HFFc6 (cell line): ENCODE measurements at places on chromosomes 16 and 17.

DNA sequence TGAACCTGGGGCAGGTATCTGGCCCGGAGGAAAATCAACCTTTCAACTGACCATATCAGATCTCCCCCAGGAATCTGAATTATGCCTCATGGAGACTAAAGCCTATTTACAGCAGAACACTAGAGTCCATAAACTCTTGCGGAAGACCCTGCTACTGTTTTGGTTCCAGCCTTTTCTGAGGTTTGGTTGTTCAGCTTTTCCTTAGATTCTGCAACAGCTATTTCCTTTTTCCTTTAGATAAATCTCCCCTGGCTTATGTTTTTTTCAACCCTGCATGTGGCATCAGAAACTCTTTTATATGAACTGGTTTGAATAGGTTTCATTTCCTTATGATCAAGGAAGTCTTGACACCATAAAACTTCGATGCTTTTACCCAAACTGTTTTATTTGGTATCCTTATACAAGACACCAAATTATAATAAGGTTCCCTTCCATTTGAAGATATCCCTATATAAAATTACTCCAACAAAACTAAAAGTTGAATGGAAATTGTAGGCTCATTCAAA is 13.1 kb downstream of the SPOP start:
- no peak for DNase-seq

- no peak for DNase-seq
Observed at GRCh38 chr16:57756424-57757325, 21.1 kb downstream of the KATNB1 start.

- peak; percentile 31 for DNase-seq
Observed at GRCh38 chr16:17173281-17173680, 297.5 kb downstream of the XYLT1 start.

DNA sequence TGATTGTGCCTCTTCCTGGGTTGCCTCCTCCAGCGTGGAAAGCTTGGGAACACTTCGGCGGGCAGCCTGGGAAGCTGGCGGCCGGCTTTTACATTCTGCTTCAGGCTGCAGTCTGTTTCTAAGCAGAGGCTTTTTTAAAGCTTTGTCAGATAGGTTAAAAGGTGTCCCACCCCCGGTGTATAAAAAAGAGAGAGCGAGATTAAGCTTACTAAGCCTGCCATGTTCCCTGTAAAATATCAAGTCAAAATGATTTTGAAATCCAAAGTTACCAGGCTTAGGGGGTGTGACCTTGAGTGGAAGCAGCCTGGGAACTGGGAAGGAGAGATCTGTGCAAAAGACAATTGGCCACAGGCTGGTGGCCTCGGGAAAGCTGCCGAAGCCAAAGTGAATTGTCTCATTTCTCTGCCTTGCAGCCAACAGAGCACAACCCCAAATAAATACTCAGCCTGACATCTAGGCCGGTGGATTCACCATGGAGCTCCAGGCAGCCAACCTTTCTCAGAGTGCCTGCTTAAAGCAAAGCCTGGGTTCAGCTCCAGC is 254.5 kb downstream of the FTO start:
- DNase-seq, result no peak

DNA sequence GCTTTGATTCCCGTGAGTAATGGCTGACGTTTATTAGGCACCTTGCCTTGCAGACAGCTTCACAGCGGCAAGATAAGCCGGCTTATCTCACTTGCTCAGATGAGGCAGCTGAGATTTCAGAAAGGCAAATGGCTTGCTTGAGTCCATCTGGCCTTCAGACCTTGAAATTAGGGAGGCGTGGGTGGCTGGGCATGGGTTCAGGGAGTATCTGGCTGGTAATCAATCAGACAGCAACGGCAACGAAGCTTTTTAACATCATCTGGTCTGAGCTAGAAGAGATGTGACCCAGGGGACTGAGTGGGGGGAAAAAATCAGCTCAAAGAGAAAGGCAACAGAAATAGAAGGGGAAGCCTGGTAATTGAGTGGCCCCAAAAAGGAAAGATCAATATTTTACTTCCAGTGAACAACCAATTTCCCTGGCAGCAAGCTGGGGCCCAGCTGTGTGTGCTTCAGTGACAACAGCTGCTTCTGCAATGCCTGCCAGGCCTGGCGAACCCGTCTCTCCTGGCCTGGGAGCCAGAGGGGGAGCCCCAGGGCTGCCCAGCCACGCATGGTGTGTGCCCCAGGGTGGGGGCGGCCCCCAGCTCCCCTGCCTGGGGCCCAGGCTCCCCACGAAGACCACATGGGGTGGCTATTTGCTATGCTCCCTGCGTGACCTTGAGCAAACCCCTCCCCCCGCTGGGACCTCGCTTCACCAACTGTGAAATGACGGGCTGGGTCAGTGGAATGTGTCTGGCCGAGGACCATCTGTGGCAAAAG is 34.0 kb downstream of the RAB11FIP4 start:
- no peak for DNase-seq

- no peak for DNase-seq
Observed at GRCh38 chr17:78643326-78643725, 66.1 kb upstream of the DNAH17 start.

DNA sequence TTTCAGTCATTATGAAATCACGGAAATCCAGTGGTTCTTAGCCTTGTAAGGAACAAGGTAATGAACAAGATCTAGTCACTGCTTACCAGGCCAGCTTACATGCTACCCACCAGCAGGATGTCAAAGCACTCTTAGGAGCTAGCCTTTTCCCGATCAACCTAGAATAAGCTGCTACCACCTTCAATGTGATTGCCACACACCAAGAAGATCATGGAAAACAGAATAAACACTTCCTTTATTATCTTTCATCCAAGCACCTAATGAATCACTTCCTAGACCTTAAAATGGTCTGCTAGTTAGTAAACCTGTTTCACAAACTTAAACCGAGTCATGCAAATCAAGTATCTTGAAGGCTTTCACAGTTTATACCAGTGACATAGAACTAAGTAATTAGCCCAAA is 5.0 kb downstream of the BBS2 start:
- no peak for DNase-seq

DNA sequence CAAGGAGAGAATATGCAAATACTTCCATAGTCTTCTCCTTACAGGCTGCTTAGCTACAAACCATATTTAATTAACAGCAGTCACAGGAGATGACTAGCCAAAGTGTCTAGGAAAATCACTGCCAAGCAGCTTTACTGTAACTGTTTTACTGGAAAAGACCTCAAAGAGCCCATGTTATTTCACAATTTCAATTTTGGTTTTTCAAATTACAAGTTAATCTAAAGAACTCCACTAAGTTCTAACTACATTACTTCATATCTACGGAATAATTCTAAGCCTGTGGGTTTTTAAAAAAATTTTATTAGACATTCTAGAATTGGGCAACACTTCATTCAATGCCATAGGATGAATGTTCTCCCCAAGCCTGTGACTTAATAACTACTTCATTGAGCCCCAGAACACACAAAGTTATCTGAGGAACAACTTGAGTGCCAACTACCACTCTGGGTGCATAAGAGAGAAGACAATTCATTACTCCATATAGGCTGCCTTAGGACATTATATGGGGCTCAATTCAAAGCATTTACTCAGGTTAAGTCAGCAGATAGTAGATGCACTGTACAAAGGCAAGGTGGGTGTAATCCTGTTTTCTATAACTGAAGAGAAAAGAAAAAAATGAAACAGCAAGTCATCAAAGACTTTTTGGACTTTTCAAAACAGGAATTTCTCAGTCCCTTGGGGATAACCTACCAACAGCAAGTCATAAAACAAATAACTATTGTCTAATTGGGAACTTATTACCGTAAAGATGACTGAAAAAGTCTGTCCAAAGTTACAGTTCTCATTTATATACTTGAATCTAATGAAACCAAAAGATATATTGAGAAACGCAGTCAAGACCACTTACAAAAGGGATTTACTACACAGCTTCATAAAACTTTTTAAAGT is 33.0 kb downstream of the STAT3 start:
- DNase-seq, result no peak

GRCh38 chr16:22670044-22670536 is 143.9 kb upstream of the HS3ST2 start:
- no peak for DNase-seq

- DNase-seq, result no peak
Observed at GRCh38 chr17:39834017-39834416, 30.1 kb downstream of the IKZF3 start.

- no peak for DNase-seq
Observed at GRCh38 chr17:27216836-27217235, 77.1 kb upstream of the WSB1 start.

DNA sequence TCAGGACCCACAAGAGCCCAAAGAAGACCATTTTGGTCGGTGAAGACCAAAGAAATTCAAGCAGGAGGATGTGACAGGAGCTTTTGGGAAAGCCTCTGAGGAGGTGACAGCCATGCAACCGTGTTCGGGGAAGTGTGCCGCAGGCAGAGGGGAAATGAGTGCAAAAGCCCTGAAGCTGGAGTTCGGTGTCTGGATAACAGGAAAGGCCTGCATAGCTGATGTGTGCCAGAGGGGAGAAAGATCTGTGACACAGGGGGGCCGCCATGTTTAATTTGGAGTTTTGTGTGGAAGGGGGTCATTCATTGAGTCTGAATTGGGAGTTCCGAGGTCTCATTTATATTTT is 870 bp upstream of the ZC3H7A start:
- DNase-seq, result no peak

- DNase-seq, result peak; percentile 93
Observed at GRCh38 chr16:84730406-84731106, 30.8 kb downstream of the USP10 start.

DNA sequence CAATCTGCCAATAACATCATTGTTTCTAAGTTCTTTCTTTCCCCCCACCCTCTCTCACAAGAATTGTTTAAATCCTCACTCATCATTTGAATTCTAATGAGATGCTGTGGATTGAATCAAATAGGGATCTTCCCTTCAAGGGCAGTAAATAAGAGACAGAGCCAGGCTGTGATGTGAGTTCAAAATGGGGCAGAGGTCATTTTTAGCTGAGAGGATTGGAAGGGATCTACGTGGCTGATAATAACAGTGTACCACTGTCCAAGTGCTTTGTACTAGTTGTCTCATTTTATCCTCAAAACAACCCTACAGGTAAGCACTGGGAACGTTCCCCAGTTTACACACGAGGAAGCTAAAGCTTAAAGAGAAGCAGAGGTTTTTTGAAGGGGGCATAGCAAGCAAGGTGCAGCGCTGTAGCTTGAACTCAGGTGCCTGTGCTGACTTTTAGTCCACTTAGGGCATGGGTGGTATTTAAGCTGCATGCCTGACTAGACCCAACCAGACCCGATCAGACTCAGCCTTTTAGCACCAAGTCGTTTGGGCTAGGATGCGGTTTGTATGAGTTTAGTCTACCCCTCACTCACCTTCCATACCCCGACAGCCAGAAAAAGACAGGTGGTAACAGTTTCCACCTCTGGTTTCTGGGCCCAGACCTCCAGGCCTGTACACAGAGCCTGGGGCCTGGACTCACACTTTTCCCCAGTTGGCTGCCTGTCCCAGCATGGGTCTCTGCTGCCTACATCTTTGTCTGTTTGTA is 39.2 kb upstream of the CCR7 start:
- no peak for DNase-seq

DNA sequence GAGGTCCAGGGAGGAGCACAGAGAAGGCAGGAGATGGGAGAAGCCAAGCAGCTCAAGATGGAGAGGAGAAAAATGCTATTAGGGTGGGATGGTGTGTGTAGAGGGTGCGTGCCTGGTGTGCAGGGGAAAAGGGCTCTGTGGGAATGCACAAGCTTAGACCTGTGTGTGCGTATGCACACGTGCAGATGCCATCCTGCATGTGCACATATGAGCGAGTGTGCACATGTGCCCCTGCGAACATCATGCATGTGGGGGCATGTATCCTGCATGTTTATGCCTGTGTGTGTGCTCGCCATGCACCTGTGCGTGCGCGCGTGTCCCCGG is 438 bp upstream of the KCNJ12 start:
- no peak for DNase-seq

GRCh38 chr17:82050152-82050760 is 1.4 kb downstream of the RFNG start:
- DNase-seq, result no peak

- no peak for DNase-seq
Observed at GRCh38 chr16:78816499-78817195, 717.2 kb downstream of the WWOX start.

DNA sequence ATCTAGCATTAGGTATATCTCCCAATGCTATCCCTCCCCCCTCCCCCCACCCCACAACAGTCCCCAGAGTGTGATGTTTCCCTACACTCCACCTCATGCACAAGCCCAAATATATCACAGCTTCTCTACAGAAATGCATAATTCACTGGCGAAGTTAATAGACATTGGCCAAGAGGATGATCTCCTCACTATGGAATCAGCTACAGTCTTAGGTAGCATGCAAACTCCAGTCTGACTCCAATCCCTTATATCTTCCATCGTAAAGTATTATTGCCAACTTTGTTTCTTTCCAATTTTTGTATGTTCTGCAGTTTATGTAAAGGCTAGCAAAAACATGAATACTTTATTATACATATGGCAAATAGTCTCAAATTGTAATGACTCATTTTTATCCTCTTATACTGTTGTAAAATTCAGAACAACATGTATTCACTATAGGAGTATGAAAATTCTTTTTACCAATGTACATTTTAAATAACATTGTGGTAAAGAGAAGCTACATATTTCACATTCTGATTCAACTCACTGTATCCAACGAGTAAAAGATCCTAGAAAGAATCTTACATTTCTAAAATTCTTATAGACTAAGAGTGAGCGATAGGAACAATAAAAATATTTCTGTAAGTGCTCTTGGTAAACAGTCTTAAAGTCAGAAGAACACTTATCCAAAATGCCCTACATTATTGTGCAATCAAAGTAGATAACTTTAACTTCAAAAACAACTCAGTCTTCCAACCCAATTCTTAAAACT is 871 bp downstream of the ABCA8 start:
- DNase-seq, result no peak

- DNase-seq, result no peak
Observed at GRCh38 chr16:347203-347602, 5.3 kb downstream of the AXIN1 start.

- no peak for DNase-seq
Observed at GRCh38 chr17:42691021-42691545, 8.8 kb downstream of the CNTNAP1 start.

- DNase-seq, result peak; percentile 33
Observed at GRCh38 chr17:63838631-63839171, 3.8 kb downstream of the SMARCD2 start.

GRCh38 chr17:40218740-40219593 is at the start of gene WIPF2:
WIPF2 (plus strand) TSS chr17:40219304; CDS start chr17:40256460, 37,156 bp downstream.
- peak; percentile 95 for DNase-seq

- DNase-seq, result no peak
Observed at GRCh38 chr17:70366386-70366785, 197.1 kb downstream of the KCNJ2 start.

DNA sequence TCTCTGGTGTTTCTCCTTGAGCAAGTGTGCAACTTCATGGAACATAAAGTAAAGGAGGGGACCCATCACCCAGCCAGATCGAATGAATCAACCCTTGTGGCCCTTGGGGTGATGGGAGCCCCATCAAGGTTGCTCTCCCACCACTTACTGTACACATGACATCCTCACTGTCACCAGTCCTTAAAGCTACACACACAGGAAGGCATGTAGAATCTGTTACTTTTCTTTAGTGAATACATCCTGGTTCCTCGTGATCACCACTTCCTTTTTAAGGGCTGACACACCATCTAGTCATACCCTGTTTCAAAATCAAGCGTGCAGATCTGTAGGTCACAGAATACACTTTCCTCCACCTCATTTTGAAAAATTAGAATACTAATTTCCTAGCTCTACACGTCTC is 22.6 kb upstream of the MPHOSPH6 start:
- DNase-seq, result peak; percentile 71
